Kidney (tissue), 22 donors: ENCODE measurements at places on chromosomes 13 and 19. TPM values are rescaled to one million over a fixed set of nuclear protein-coding genes. Genes with fewer than 3 reads are reported as not detected.
A peak's percentile ranks its signal among the peaks of the same experiment; 100 is the strongest.

DNA sequence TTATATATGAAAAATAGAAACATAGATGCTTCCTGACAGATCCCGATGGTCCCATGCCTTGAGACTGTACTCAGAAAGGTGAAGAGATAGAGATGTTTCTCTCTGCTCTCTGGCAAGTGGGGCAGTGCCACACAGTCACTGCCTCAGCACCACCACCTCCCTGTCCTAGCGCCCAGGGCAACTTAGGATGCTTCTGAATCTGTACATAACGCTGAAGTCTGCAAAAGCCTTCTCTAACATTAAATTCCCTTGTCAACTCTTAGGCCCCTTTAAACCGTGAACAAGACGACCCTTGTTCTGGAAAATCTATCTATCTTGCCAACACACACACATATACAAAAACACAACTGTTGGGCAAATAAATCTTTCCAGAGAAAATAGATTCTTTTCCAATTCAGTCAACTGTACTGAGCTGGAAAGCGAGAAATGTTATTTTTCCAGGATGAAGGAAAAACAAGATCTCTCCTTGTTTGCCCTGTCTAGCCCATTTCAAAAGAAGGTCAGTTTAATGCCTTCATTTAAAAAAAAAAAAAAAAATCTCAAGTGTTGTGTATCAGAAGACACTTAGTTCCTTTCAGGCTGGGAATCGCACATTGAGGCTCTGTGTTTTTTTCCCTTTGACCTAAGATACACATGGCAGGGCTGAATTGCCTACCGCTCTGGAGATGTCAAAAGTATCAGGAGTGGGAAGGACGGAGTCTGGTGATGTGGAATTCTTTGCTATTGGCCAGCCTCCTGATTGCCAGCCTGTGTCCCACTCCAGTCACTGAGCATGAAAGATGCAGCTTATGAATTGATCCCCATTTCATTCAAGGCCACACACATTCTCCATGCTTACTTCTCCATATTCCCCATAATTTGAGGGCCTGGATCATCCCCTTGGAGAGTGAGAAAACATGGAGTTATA, 241.4 kb downstream of the LACC1 start:
- no peaks in the 10 kb centered on the region for H3K27me3 ChIP-seq
- H3K27ac ChIP-seq = no peak overlapping the region
- DNase-seq = no peak
- H3K4me1 ChIP-seq = peaks cover 5% of the 10 kb centered on the region

ZNF614 gene
- total RNA-seq = 9.4 TPM

- H3K27ac ChIP-seq = no peak overlapping the region
- H3K27me3 ChIP-seq = no peaks in the 10 kb centered on the region
- no peaks in the 10 kb centered on the region for H3K36me3 ChIP-seq
These were observed 24.2 kb downstream of the RASA3 start for GRCh38 chr13:114108141-114108761.

- no peak for DNase-seq
- no peak overlapping the region for H3K27ac ChIP-seq
- H3K4me3 ChIP-seq = no peak overlapping the region
These were observed 19.7 kb upstream of the ERCC5 start for GRCh38 chr13:102825921-102826706.

JUND gene
- total RNA-seq = 181 TPM

ZNF492 gene
- total RNA-seq = 0.25 TPM

- no peaks in the 10 kb centered on the region for H3K36me3 ChIP-seq
- H3K27me3 ChIP-seq = no peaks in the 10 kb centered on the region
- H3K4me1 ChIP-seq = no peaks in the 10 kb centered on the region
- H3K4me3 ChIP-seq = no peak overlapping the region
These were observed 77.9 kb upstream of the DOCK9 start for GRCh38 chr13:99055735-99056134.

GRCh38 chr19:3114018-3114726, 20.0 kb downstream of the GNA11 start:
- no peak overlapping the region for H3K4me3 ChIP-seq
- DNase-seq = peak; percentile 71
- H3K4me1 ChIP-seq = no peaks in the 10 kb centered on the region
- H3K27ac ChIP-seq = no peak overlapping the region
- H3K27me3 ChIP-seq = no peaks in the 10 kb centered on the region

DNA sequence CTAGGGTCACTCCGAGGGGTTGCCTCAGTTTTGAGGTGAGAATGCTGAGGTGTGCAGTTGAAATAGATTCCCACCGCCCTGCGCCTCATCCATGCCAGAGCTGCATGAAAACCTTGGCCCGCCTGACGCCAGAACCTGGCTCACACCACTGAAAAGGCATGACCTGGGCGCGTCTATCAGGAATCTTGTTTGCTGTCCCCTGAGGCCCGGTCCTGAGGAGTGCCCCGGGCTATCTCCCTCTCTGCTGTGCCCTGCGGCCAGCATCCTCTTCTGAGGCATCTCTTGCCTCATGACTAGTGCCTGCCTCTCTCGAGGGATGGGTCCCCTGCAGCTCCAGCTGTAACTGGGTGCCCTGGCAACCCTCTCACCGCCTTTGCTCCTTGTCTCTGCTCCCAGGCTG, 28.1 kb downstream of the SMARCA4 start:
- DNase-seq = no peak
- H3K4me1 ChIP-seq = no peaks in the 10 kb centered on the region
- no peak overlapping the region for H3K4me3 ChIP-seq
- H3K27me3 ChIP-seq = no peaks in the 10 kb centered on the region
- H3K27ac ChIP-seq = no peak overlapping the region

ZNF230 gene
- total RNA-seq = 7.1 TPM

DNA sequence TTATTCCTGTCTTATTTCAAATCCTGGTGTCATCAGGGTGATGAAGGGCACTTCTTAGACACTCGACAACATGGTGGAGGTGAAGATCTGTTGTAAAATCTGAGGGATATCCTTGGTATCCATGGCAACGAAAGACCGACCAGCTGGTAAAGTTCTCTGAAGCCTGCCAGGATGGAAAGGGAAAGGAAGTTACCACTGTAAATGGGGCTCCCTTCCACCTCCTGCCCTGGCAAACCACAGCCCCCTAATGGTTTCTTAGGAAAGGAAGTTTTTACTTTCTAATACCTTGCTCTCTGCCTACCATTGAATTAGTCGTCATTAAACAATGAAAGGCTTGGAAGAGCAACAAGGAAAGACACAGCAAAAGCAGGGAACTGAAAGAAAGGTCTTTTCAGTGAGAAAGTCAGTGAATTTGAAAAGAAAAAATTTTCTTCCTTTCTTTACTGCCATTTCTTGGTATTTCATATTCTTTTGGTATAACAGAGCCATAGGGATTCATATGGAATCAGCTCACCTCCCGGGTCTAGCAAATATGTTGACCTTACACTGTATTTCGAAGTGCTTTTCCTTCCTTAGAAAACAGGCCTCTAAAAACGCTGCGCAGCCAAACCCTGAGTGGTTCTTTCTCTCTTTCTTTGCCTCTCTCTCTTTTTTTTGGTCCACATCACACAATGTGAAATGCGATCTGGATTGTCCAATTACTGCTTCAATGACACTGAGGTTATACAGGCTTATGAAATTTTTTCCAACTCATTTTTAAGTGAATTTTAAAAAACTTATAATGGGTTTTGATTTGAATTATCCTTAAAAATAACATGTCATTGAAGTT, 111.0 kb downstream of the RGCC start:
- H3K4me1 ChIP-seq = no peaks in the 10 kb centered on the region
- no peak for DNase-seq
- H3K4me3 ChIP-seq = no peak overlapping the region
- H3K27me3 ChIP-seq = no peaks in the 10 kb centered on the region

DNA sequence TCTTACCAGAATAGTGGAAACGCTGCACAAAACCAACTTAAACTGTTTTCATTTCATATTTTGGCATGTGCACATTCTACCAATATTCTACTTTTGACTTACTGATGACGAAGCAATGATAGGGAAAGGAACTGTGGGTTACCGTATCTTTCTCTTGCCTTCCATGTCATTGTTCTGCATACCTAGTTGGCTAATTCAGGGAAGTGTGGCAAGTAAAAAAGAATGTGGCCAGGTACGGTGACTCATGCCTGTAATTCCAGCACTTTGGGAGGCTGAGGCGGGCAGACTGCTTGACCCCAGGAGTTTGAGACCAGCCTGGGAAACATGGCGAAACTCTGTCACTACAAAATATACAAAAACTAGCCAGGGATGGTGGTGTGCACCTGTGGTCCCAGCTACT, 108.2 kb downstream of the SIPA1L3 start:
- H3K4me3 ChIP-seq = no peak overlapping the region
- H3K4me1 ChIP-seq = peaks cover 11% of the 10 kb centered on the region
- H3K27ac ChIP-seq = no peak overlapping the region
- no peaks in the 10 kb centered on the region for H3K36me3 ChIP-seq
- DNase-seq = no peak

AP3D1 gene
- 125 TPM for total RNA-seq

PRODH2 gene
- total RNA-seq = 9.0 TPM

FLT3LG gene
- 12.5 TPM for total RNA-seq

DNA sequence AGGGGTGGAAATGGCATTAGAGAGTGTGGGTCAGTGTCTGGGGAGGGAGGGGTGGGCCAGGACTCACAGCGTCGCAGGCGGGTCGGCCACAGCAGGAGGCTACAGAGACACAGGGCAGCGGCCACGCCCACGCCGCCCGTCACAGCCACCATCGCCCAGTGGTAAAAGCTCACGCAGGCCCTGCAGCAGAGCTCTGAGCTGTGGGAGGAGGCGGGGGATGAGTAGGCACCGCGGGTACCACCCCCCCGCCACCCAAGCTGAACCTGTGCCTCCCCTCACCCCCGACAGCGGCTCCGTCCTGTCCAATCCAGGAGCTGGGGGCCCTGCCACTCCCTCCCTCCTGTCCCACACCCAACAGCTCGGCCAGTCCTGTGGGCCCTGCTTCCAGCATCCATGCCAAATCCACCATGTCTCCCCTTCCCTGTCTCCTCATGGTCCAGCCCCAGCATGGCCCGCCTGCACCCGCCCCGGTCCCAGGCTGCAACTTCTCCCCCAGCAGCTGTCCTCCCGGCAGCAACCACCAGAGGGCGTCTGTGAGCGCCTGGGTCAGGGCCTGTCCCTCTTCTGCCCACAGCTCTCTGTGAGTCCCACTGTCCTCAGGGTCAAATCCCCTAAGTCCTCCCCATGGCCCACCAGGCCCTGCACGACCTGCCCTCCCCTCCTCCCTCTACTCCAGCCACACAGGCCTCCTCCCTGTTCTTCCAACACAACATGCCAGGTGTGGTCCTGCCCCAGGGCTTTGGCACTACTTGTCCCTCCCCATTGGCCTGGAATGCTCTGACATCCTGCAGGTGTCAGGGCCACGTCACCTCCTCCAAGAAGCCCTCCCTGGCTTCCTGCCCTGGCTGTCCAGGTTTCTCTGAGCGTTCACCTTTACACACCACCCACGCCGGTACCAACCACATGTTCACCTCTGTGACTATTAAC, 6.0 kb downstream of the TEKTIP1 start:
- no peaks in the 10 kb centered on the region for H3K36me3 ChIP-seq
- H3K27me3 ChIP-seq = no peaks in the 10 kb centered on the region
- DNase-seq = peak; percentile 84

DLL3 gene
- 0.13 TPM for total RNA-seq

- H3K27me3 ChIP-seq = no peaks in the 10 kb centered on the region
- H3K27ac ChIP-seq = no peak overlapping the region
- DNase-seq = peak; percentile 69
- peaks cover 5% of the 10 kb centered on the region for H3K4me1 ChIP-seq
- H3K36me3 ChIP-seq = no peaks in the 10 kb centered on the region
- no peak overlapping the region for H3K4me3 ChIP-seq
These were observed 32.2 kb upstream of the TNFAIP8L1 start for GRCh38 chr19:4606921-4607678.

GRCh38 chr13:48515732-48516131, 17.1 kb downstream of the RCBTB2 start:
- H3K4me3 ChIP-seq = no peak overlapping the region
- no peak for DNase-seq
- peaks cover 3% of the 10 kb centered on the region for H3K4me1 ChIP-seq
- H3K27ac ChIP-seq = no peak overlapping the region
- no peaks in the 10 kb centered on the region for H3K36me3 ChIP-seq

DNA sequence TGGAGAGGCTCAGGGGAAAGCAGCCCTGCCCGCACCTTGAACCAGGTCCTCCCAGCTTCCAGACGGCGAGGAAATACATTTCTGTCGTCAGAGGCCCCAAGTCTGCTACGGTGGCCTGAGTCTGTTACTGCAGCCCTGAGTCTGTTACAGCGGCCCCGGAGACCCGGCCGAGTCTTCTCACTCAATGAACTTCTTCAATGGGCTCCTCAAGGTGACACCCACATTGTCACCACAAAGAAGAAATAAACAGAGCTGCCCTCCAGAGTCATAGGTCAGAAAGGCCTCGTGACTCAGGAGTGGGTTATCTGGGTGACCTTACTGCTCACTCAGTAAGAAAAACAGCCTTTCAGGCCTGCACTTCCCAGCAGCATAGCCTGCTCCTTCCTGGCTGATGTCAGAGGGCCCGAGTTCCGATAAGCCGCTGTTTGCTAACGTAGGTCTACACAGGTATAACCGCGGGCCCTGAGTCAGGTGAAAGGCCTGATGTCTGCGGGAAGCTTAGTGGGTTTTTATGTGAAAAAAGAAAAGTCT, 66.9 kb upstream of the TM9SF2 start:
- DNase-seq = no peak
- H3K4me1 ChIP-seq = no peaks in the 10 kb centered on the region
- no peaks in the 10 kb centered on the region for H3K27me3 ChIP-seq
- no peak overlapping the region for H3K4me3 ChIP-seq
- no peak overlapping the region for H3K27ac ChIP-seq
- no peaks in the 10 kb centered on the region for H3K36me3 ChIP-seq

ATXN8OS gene
- total RNA-seq = not detected

DNA sequence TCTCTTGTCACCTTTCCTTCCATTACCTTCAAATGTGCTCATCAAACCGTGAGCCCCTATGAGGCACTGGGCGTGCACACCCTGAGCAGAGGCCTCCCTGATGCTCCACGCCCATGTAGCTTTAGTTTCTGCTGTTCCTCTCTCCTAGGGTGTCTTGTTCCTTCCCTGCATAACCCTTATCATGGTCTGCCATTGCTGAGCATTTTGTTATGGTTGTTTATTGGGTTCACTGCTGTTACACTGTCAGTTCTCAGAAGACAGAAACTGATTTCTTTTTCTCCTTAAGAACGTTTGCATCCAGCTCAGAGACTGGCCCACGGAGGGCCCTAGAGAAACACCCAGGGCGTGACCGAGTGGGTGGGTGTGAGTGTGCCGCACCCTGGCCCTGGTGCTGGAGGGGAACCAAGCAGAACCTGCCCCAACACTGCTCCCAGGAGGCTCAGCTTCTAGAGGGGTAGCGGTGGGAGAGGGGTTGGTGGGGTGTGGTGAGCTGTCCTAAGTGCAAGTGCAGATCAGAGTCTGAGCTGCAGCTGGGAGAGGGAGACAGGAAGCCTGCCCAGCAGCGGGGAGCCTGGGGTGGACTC, 61.4 kb upstream of the URI1 start:
- no peak overlapping the region for H3K27ac ChIP-seq
- no peak for DNase-seq
- no peaks in the 10 kb centered on the region for H3K27me3 ChIP-seq
